Right cardiac atrium (tissue), 5 donors: ENCODE measurements at places on chromosomes 11 and 22. TPM values are rescaled to one million over a fixed set of nuclear protein-coding genes. Genes with fewer than 3 reads are reported as not detected.

- DNase-seq = peak; percentile 51
These were observed 43.7 kb upstream of the SUSD2 start for GRCh38 chr22:24137595-24137994.

DNA sequence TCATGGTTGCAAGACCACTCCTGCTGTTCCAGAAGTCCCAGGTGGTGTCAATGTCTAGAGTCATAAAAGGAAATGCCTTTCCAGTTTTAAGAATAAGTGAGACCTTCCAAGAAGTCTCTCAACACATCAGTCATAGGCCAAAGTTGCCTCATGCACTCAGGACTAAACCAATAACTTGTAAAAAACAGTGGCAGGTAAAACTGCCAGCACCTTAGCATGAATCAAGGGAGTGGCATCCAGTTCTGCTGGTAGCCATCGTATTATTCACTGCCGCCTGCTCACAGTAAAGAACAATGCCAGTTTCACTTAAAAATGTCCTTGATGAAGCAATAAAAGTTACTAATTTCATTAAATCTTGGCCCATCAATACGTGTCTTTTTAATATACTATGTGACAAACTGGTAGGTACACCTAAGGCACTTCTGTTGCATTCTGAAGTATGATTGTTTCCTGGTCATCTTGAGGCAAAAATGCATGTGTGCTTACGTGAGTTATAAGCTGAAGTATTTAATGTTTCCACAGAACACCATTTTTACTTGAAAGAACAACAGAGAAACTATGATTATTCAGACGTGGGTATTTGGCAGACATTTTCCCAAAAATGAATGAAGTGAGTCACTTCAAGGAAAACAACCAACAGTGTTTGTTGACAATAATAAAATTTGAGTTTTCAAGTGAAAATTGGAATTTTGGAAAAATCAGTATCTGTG, 125.2 kb upstream of the SNX19 start:
- DNase-seq = no peak

DNA sequence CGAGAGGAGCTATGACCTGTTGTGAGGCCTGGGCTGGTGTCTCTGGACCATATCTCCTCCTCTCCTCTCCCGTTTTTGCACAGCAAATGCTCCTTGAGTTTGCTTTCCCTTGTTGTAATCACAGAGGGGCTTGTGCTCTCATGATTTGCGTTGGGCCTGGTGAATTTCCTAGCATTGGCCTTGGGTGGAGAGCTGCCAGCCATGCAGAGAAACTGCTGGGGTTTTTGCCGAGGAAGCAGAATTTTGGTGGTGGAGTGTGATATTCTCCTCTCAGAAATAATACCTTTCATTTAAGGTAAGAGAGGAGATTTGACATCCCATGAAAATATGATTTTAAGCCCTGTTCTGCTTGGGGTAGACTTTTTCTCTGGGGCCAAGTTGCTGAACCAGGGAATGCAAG, 175.7 kb upstream of the CADM1 start:
- DNase-seq = no peak

DNA sequence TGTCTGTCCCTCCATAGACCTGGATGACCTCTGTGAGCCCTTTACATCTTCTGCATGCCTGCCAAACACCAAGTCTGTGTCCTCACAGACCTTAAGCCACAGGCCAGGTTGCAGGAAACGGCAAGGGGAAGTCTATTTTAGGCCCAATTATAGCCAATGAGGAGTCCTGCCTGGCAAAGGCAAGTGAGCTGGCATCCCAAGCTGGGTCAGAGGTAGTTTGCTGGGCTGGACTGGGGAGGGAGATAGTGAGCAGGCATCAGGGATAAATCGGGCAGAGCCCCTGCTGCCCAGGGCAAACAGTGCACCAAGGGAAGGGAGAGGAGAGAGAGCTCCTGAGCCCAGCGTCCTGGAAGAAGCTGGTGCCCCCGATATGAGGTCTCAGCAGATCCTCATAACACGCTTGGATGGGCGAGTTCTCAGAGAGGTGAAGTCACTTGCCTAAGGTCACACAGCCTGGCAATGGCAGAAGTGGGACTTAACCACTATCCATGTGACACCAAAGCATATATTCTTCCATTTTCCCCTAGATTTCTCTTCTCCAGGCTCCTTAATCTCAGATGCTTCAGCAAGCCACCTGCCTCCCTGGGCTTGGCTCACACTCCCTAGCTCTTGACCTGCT, 3.7 kb upstream of the RELT start:
- DNase-seq = no peak

DNA sequence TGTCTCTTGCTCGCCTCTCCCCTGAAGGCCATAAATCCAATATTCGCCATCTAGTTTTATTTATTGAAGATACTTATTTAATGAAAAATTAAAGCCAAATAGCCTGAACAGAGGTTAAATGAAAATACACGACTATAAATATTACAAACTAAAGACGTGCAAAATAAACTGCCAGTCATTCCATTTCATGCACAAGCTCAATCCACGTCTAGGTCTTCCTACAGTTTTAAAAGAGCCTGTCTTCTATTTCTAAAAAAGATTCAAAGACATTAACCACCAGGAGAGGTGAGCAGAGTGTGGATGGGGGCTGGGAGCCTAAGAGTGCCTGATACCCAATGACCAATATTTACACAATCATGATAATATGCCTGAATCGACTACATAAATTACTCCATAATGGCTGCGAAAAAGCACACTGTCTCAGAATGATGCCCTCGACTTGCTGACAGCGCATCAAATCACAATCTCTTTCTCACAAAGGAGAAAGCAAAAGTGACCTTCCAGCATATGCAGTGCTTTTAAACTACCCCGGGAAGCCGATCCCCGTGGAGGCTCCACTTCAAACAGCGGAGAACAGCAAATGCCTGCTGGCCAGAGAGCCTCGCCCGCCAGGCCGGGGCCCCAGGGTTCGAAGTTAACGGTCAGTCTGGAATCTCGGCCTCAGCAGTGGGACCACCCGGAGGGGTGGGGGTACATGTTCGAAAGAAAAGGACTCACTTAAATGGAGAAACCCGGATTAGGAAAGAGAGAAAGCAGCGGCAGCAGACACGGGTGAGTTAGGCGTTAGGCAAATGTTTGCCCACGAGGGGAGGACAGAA, 1.7 kb downstream of the FCHSD2 start:
- DNase-seq = no peak

DNA sequence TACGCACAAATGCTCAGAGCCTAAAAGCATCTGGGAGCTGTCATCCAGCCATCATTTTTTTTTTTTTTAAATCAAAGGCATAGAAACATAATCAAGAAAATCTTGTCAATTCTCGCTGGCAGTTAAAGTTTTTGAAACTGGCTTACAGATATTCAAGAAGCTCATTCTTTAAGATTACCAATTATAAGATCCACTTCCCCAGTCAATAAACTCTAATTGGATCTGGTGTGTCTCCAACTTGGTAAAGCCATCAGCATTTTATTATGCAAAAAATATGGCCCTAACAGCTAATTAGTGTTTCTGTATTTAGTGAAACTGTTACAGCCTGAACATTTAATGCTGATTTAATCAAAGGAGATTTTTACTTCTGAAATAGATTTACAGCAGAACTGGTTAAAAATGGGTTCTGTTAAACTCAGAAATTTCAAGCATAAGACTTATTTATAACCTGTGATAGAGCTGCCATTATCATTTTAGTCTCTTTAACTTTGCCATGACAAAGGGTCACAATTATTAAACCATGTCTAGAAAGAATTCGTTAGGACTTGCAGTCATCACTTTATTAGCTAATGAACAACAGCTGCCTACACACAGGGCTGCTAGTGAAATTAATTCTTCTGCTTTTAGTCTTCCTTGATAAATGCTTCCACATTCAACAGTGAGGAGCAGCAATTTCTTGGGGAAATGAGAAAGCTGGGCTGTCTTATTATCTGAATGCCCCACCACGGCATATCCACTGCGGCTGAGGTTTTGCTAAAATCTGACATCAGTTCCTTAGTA, 176.4 kb upstream of the PITPNB start:
- no peak for DNase-seq

- DNase-seq = no peak
These were observed 140.0 kb downstream of the ADAMTS15 start for GRCh38 chr11:130588471-130588870.

- no peak for DNase-seq
These were observed 671.2 kb downstream of the TBC1D22A start for GRCh38 chr22:47433627-47434026.

The NECTIN1 gene
- polyA plus RNA-seq = 6.3 TPM

The EI24 gene
- polyA plus RNA-seq = 33.8 TPM
